Pericardium fibroblast (primary cell): ENCODE measurements at places on chromosomes 5 and 9. TPM values are rescaled to one million over a fixed set of nuclear protein-coding genes. Genes with fewer than 3 reads are reported as not detected.

CCDC183 gene
- total RNA-seq: 0.35 TPM in 1 of 2 replicates, not detected in the other

ARHGEF28 gene
- 7.9 and 8.3 TPM in 2 replicates for total RNA-seq

FOXD4 gene
- total RNA-seq: 0.70 TPM in 1 of 2 replicates, not detected in the other

TNFSF8 gene
- not detected in 2 replicates for total RNA-seq

SPATA31A3 gene
- not detected in 2 replicates for total RNA-seq

EMB gene
- total RNA-seq: 0.12 and 0.85 TPM in 2 replicates

EGFLAM gene
- total RNA-seq: 2.0 and 4.0 TPM in 2 replicates

FGFR4 gene
- 1.2 and 5.4 TPM in 2 replicates for total RNA-seq

TXNDC8 gene
- total RNA-seq: not detected in 2 replicates
